Naive B cell (primary cell): ENCODE measurements at places on chromosomes 2 and 18. TPM values are rescaled to one million over a fixed set of nuclear protein-coding genes. Genes with fewer than 3 reads are reported as not detected.

DNA sequence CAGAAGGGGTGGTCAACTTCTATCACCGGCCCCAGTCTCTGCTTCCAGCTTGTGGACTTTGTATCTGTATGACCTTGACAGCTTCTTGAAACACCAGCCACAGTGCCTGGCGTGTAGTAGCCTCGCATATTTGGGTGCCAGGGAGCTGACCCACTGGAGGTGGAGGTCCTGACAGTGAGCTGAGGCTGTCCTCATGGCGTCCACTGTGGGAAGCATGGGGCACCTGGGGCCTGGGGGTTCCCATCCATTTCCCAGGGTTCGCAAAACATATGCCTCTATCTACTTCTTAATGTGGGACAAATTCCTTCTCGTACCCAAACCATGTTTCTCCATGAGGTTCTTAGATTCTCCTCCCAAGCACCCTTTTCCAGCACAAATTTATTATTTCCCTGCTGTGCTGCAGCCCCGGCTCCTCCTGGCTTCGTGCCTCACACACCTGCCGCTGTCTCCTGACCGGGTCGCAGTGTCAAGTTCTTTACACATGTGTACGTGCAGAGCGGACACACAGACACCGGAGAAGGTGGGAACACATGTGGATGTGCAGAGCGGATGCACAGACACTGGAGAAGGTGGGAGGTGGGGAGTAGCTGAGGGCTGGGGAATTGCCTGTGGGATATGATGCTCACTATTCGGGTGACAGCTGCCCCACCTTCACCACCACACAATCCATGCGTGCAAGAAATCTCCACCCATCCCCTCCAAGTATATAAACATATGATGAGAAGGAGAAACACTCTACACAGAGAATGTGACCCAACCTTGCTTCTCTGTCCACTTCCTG, 23.4 kb downstream of the TMEM18 start:
- DNase-seq, result no peak

DNA sequence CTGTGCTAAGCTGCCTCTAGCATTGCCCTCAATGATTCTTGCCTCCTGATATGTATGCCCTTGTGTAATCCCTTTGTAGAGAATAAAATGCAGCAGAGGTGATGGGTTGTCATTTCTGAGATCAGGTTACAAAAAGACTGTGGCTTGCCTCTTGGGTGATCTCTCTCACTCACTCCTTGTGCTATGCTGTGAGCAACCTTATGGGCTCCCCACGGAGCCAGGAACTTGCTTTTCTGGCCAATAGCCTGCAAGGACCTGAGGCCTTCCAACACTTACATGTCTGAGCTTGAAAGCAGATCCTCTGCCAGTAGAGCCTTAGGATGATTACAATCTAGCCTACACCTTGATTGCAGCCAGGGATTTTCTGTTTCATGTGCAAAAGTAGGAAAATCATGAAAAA, 123.1 kb upstream of the XIRP2 start:
- DNase-seq, result no peak

PSMA8 gene
- polyA plus RNA-seq, result 2.9 TPM

DNA sequence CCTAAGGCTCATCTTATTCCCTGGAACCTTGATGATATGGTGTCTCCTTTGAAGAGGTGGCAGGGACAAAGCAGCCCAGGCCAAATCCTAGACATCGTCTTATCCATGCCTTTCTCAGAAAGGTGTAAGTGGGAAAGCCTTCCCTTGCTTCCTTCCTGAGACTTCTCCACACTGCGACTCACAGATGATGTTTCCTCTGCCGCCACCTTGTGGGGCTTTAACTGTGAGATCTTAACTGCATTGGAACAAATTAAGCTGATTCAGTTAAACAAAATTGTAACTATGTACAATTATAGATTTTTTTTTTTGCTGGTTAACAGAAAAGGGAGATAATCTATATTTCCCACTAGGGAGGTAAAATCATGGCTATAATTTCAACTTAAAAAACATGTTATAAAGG, 10.0 kb upstream of the GCA start:
- no peak for DNase-seq

DNA sequence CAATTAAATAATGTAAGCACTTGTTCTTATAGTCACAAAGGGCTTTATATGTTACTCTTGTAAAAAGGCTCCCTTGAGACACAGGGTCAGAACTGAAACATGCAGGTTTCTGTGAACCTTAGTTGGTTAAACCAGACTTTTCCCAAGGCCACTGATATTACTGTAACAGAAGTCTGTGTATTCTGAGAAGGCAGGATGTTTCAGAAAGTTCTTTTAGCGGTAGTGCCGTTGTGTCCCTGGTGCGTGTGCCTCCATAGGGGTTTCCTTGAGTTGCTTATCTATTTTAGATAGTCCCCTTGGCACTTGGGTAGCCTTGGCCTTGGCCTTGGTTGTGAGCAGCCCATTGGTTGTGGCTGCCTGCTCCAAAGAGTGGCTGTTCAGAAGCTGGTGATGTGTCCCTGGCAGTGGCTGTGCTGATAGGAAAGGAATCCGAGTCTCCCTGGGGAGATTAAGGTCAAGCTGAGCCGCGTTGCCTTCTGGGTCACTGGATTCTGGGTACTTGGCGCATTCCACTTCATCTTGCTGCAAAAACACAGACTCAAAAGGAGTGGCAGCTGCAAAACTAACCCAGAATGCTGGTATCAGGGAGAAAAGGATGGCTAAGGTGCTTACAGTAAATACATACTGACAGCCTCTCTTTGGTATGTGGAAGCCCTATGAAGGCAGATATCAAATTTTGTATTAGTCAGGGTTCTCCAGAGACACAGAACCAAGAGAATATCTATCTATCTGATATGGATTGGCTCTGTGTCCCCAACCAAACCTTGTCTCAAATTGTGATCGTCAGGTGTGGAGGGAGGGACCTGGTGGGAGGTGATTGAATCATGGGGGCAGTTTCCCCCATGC, 69.7 kb downstream of the FHOD3 start:
- no peak for DNase-seq

DNA sequence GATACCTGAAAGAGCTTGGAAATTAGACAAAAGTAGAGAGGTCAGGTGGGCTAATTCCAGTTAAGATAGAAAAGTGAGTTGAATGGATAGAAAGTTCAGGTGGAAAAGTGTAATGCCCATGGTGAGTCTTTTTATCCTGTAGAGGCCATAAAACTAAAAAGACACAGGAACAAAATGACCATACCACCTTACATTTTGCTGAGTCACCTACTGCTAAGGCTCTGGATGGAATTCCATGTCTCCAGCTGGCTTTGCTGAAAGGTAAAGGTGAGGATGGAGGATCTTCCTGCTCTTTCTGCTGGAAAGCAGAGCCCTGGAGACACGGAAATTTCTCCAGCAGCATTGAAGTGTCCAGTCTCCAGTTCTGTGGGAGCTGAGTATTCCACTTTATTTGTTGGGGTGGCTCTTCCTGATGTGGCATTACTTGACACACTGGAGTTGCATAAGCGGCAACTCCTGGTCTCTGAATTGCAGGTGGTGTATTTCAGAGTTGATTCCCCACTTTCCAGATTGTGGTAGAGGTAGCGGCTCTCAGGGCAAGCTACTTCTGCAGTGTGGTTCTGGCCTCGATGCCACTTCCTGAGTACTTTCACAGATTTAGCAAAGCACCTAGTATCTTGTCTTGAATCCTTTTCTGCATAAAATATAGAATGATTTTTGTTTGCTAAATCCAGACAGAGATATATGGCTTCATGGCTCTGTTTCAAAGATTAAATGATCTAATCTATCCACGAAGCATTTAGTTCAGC, 10.7 kb downstream of the IL1RL2 start:
- DNase-seq, result no peak

- DNase-seq, result no peak
These were observed 467.2 kb downstream of the LRRTM4 start for GRCh38 chr2:77054938-77055337.

GRCh38 chr2:16129716-16130540, 189.6 kb downstream of the MYCN start:
- no peak for DNase-seq

GRCh38 chr2:189702071-189702470, 27.6 kb downstream of the ANKAR start:
- no peak for DNase-seq

- DNase-seq, result no peak
These were observed 11.3 kb downstream of the HNMT start for GRCh38 chr2:137975280-137976271.

- DNase-seq, result no peak
These were observed 14.6 kb downstream of the TMEM163 start for GRCh38 chr2:134704173-134704572.

DNA sequence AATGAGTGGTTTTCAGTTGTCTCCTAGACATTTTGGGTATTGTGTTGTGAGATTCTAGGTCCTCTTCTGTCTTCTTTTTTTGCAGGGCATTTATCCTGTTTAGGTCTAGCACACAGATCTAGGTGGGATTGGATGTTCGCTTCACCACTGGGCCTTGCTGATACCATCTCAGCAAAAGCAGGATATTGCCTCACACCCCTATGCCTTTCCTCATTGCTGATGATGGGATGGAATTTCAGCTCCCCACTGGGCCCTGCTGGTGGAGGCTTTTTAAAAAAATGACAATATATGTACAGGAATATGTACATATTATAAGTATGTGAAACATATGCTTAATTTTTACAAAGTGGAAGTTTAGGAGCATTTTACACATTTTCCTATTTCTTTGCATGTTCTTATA, 5.4 kb upstream of the TOGARAM2 start:
- DNase-seq, result no peak

SLC14A1 gene
- polyA plus RNA-seq, result not detected

GRCh38 chr18:24293254-24293653, 104.4 kb downstream of the OSBPL1A start:
- DNase-seq, result no peak

DNA sequence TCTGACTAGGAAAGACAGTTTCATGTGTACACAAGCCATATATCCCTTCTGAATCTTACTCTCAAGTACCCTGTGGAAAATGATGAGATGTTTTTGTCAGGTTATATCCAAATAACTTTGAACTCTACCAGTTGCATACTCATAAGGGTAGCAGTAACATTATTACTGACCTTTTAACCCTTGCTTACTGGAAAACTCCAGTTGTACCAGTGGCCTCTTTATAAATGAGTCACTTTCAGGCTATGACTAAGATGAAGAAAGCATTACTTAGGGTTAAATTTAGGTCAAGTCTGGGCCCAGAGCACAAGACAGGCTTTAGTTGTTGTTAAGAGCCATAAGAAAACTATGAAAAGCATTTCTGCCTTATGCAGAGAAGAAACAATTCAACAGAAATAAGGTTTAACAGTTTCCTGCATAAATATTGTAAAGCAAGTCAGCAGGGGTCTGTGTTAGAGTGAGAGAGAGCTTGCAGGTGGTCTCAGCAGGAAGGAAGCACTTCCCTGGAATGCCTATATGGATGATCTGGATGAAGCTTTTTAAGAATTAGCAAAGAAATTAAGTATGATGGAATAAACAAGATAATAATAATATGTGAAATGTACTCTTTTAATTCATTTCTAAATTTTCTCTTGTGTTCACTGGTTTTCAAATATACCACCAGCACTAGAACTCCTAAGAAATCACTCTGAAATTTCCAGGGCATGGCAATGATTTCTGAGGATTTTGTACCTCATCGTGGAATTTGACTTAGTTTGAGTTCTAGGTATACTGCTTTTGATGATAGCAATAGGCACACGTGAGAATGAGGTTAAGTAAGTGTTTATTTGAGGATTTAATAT, 126.6 kb downstream of the UBE2E3 start:
- DNase-seq, result no peak

GPR45 gene
- polyA plus RNA-seq, result not detected

- no peak for DNase-seq
These were observed 4.5 kb downstream of the DYTN start for GRCh38 chr2:206713746-206714145.

DYSF gene
- polyA plus RNA-seq, result not detected

UGT1A8 gene
- polyA plus RNA-seq, result not detected

GRCh38 chr2:10775831-10776230, 36.8 kb downstream of the PDIA6 start:
- DNase-seq, result no peak

- no peak for DNase-seq
These were observed 38.0 kb downstream of the KCTD1 start for GRCh38 chr18:26510337-26510736.

REG3A gene
- polyA plus RNA-seq, result not detected

TEX261 gene
- polyA plus RNA-seq, result 31.0 TPM

DNA sequence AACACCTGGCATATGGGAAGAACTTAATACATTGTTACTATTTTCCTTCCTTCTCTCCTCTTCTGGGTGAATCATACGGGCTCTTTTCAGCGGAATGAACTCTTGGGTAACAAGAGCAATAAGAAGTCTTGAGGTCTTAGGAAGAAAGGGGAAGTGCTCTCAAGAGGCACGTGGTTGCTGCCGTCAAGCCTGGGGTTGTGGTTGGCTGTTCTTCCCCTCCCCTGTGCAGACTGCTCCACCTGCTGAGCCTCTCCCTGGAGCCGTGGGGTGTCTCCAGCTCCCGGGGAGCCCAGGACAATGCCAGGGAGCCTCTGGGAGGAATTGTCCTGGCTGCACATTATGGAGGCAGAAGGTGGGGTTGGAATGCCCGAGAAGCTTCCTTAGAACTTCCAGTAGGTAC, 19.4 kb downstream of the TOGARAM2 start:
- peak; percentile 66 for DNase-seq

CPS1 gene
- not detected for polyA plus RNA-seq

TCF7L1 gene
- not detected for polyA plus RNA-seq

GRCh38 chr2:184314829-184315228, 283.5 kb upstream of the ZNF804A start:
- DNase-seq, result no peak

SULT1C2 gene
- polyA plus RNA-seq, result not detected

DNA sequence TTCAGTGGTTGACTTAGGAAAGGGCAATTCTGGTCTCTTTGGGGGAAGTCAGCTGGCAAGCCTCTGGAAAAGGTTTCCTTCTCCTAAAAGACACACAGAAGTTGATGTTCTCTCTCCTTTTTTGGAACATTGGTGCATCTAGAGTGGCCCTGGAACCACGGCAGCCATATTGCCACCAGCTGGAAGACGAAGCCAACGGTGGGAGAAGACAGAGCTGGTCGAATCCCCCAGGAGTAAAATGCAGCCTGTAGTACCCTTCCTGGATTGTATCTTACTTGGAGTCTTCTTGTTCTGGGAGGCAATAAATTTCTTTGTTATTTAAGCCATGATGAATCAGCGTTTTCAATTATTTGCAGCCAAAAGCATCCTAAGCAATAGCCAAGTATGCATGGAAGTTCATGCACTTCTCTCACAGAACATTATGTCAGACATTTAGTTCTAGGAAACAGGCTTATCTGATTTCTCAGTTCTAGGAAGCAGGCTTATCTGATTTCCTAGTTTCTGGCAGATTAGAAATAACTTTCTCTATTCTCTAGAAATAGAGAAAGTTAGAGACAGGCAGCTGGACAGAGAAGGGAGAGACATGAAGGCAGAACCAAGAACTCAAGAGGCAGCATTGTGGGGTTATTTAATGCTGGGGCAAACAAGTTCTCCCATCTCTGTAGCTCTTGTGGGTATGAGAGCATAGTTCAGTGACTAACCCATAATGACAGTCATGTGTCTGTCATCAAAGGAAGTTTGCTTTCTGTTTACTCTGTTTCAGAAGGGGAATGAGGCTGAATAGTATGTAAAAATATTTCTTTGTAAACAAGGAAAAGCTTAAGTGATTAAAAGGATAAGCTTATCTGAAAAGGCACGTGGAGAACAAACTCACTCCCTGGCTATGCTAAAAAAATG, 40.5 kb upstream of the NABP1 start:
- no peak for DNase-seq

- no peak for DNase-seq
These were observed 24.1 kb downstream of the ELP2 start for GRCh38 chr18:36153771-36154170.
